ENCODE measurements at places on chromosomes 13 and 19. TPM values are rescaled to one million over a fixed set of nuclear protein-coding genes. Genes with fewer than 3 reads are reported as not detected.

The STOML3 gene
- total RNA-seq = not detected

The RGCC gene
- 19.3 TPM for total RNA-seq

The CARD8 gene
- 116 TPM for total RNA-seq

The ZNF433 gene
- 5.1 TPM for total RNA-seq

The FAM124A gene
- total RNA-seq = 7.2 TPM

The ZNF729 gene
- not detected for total RNA-seq

The SWSAP1 gene
- total RNA-seq = 1.5 TPM

All from aorta (tissue), 5 donors.